ENCODE measurements at places on chromosomes 12 and 14. TPM values are rescaled to one million over a fixed set of nuclear protein-coding genes. Genes with fewer than 3 reads are reported as not detected.

The NKX2-1 gene
- not detected for total RNA-seq

The IL26 gene
- not detected for total RNA-seq

The COQ10A gene
- 9.2 TPM for total RNA-seq

The HNF1A gene
- total RNA-seq, result not detected

The STXBP6 gene
- 1.3 TPM for total RNA-seq

The EIF2S3B gene
- total RNA-seq, result 2.3 TPM

The LRP6 gene
- 29.3 TPM for total RNA-seq

The RDH5 gene
- total RNA-seq, result 1.0 TPM

The OTOGL gene
- 0.10 TPM for total RNA-seq

The LHX5 gene
- total RNA-seq, result not detected

The OR6C70 gene
- total RNA-seq, result not detected

The P2RX2 gene
- not detected for total RNA-seq

The AQP2 gene
- total RNA-seq, result not detected

The ACVRL1 gene
- 933 TPM for total RNA-seq

The KRT74 gene
- not detected for total RNA-seq

The SERPINA1 gene
- total RNA-seq, result 0.87 TPM

The TEX52 gene
- total RNA-seq, result not detected

The RHNO1 gene
- 27.2 TPM for total RNA-seq

The TOMM20L gene
- total RNA-seq, result not detected

The MAP1LC3B2 gene
- total RNA-seq, result 0.82 TPM

The SLC38A4 gene
- not detected for total RNA-seq

The TAS2R9 gene
- total RNA-seq, result 0.18 TPM

The IKBIP gene
- total RNA-seq, result 74.2 TPM

The STAB2 gene
- 0.12 TPM for total RNA-seq

The KRT8 gene
- total RNA-seq, result 43.1 TPM

The TMEM229B gene
- total RNA-seq, result 2.9 TPM

The OR6C2 gene
- total RNA-seq, result not detected

The ADAM21 gene
- total RNA-seq, result 0.19 TPM

The EML5 gene
- total RNA-seq, result not detected

The HOXC13 gene
- total RNA-seq, result not detected

The SLC39A5 gene
- total RNA-seq, result not detected

The LRRC9 gene
- total RNA-seq, result not detected

The TIMM9 gene
- 32.3 TPM for total RNA-seq

The ALDH1L2 gene
- 1.6 TPM for total RNA-seq

The MMAB gene
- total RNA-seq, result 22.5 TPM

The APAF1 gene
- 23.3 TPM for total RNA-seq

The SLCO1C1 gene
- total RNA-seq, result not detected

The PDE3A gene
- total RNA-seq, result 9.9 TPM

Data from glomerular endothelial cell (primary cell).